Stomach (tissue), 19 donors: ENCODE measurements at places on chromosomes 1 and 21. TPM values are rescaled to one million over a fixed set of nuclear protein-coding genes. Genes with fewer than 3 reads are reported as not detected.

NOTCH2 gene
- 191 TPM for total RNA-seq

DNA sequence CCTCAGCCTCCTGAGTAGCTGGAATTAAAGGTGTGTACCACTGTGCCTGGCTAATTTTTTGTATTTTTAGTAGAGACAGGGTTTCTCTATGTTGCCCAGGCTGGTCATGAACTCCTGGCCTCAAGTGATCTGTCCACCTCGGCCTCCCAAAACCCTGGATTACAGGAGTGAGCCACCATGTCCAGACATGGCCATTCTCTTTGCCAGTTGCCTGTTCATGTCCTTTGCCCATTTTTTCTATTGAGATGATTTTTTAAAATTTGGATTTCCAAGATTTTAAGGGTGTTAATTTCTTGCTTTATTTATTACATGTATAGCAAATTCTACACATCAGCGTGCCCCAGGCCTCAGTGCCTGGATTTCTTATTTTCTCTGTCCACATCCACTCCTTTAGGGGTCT, 2.8 kb downstream of the POLR3GL start:
- DNase-seq: no peak

DNA sequence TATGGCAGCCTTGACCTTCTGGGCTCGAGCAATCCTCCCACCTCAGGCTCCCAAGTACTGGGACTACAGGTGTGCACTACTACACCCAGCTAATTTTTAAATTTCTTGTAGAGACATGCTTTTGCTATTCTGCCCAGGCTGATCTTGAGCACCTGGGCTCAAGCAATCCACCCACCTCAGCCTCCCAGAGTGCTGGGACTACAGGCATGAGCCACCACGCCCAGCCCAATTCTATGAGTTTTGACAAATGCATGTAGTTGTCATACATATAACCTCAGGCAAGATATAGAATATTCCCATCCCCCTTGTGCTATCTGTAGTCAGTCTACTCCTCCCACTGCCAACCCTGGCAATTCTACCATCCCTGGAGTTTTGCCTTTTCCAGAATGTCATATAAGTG, 38.7 kb upstream of the TTC22 start:
- DNase-seq: no peak

DNA sequence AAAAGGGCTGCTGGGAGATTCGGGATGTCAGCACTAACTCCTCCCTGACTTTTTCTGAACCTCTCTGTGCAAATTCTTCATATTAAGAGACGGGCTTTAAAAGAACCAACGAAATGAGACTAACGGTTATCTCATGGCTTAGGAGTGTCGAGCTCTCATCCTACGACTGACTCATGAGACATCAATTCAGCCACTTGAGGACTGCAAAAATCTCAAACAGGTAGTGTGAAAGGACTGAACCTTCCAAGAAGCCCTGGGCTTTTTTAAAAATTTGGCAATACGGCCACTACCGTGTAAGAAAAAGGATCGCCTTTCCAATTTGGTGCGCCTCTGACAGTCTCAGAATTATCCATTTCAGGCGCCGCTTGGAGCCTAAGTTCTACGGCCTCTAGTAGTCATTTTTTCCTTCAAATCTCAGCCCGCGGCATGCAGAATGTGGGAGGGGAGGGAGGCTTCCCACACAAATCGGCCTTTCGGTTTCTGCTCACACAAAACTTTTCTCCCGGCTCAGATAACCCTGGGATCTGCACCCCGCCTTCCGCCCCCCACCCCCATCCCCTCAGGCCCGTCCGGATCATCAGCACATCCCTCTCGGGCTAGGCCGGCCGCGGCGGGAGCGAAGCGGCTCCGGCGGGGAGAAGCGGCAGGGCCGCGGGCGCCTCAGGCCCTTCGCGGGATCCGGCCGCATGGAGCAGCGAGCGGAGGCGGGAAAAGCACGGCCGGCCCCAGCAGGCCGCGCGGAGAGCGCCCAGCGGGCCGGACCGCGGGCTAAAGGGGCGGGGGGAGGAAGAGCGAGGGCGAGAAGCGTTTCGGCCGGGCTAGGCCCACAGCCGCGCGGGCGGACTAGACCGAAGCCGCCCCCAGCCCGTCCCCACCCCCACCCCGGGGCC, 618 bp downstream of the HNRNPR start:
- peak; percentile 47 for DNase-seq

UBXN10 gene
- total RNA-seq: 1.9 TPM

- DNase-seq: no peak
Measured at GRCh38 chr1:116493484-116494352, 77.1 kb downstream of the CD58 start.

GRCh38 chr1:64315402-64315801, 112.0 kb downstream of the UBE2U start:
- no peak for DNase-seq

- no peak for DNase-seq
Measured at GRCh38 chr21:38520511-38520910, 22.2 kb upstream of the ERG start.

LCE2A gene
- not detected for total RNA-seq

VHLL gene
- not detected for total RNA-seq

DNA sequence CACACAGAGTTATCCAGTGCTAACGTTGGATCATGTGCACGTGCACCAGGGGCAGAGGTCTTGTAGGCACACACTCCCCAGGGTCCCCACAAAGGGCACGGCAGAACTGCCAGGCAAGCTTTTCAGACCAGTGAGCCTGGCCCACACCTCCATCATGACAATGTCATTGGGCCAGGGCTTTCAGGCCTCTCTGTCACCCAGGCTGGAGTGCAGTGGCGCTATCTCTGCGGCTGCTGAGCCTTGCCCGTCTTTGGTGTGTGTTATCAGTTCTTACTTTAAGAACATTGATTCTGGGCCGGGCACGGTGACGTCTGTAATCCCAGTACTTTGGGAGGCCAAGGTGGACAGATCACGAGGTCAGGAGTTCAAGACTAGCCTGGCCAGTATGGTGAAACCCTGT, 44.2 kb downstream of the PKNOX1 start:
- DNase-seq: no peak

- DNase-seq: no peak
Measured at GRCh38 chr1:94413311-94413710, 4.9 kb upstream of the ABCD3 start.

DNA sequence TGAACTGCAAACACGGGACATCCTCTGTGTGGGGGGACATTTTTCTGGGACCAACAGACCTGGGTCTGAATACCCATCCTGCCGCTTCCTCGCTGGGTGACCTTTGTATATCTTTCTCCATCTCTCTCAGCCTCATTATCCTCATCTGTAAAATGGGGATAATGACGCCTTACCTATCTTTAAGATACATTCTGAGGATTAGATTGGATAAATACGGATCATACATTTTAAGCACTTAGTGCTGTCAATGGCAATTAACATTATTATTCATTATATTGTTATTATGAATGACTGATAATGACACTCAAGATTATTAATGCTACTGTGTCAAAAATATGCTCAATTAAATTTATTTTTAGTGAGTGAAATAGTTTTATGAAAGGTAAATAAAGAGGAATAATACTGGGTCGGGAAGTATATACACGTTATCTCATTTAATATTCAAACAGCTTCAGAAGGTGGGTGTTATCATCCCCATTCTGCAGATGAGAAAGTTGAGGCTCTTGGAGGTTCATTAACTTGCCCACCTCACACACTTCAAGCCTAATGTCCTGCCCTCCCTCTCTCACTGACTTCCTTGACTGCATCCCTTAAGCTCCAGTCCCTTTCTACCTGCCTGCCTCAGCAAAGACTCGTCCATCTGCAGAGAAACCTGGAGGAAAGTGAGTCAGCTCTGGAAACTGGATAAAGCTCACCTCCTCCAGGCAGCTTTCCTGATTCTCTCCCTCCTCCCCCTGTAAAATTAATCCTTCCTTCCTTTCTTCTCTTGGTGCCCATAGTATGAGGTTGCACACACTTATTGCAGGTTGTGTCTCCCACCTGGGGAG, 120.7 kb upstream of the JUN start:
- no peak for DNase-seq
